ENCODE measurements at places on chromosomes 6 and 20. TPM values are rescaled to one million over a fixed set of nuclear protein-coding genes. Genes with fewer than 3 reads are reported as not detected.

GRCh38 chr6:25750906-25751305, 3.6 kb upstream of the SLC17A4 start:
- no peak for DNase-seq

DNA sequence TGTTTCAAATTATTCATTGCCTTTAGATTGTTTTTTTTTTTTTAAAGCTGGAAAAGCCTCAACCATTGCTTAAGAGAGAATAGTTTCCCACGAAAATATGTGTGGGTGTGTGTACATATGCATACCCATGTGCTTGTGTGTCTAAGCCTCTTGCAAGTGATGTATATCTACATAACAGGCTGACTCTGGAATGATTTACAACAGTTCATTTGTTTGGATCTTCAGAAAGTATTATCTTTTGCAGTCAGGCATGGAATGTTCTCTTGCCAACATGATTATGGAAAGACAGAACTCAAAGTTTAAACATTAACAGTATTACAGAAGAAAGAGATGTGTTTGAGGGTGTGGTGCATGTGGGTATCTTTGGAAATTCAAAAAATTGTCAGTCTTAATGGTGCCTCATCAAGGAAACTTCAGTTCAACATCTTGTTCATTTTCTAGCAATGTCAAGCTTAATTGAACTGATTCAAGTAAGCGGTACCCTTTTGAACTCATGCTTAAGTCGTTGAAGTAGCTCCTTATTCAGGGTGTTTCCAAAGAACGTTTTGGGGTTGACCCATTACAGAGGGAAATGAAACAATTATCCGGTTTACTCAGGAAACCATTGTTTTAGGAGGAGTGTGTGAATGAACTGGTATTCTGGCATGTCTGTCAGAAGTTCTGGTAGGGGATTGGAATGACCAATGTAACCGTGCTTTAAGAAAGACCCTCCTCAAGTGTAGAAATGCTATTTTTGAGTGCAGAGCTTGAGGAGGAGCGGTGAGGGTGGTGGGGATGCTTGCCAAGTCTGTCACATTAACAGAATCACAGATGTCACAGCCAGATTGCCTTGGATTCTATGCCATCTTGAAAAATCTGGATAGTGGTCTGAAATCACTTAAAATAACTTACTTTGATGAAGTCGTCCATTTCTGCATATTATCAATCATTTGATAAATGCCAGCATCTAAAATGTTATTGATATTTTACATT, 60.3 kb downstream of the ADGRG6 start:
- no peak for DNase-seq

GRCh38 chr20:37833221-37833896, 69.6 kb upstream of the VSTM2L start:
- DNase-seq: no peak

- DNase-seq: no peak
These were observed 31.4 kb downstream of the PRDM1 start for GRCh38 chr6:106117579-106117978.

The SLC12A5 gene
- total RNA-seq: not detected
